ENCODE measurements at places on chromosomes 2 and 18.

DNA sequence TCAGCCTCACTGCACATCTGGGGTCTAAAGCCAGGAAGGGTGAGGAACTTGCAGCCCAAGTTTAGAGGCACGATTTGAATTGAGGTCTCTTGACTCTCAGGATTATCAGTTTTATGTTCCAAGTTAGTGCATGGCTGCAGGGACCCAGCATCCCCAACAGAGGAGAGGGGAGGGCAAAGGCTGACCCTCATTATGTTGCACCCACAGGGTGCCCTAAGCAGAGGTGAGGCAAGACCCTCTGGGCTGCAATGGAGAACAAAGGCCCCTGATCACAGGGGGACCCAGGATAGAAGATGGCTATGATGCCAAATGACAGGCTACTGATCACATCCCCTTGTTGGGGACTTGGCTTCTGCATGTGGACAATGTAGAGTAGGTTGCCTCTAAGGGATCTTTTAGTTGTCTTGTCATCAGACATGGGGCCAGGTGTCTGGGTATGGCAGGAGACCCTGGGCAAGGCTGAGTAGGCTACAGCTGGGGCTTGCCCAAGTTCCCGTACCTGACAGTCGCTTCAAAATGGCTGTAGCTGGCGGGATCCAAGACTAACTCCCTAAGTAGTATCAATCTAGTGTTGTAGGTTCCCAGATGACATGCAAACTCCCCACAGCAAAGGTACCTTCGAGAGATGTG is 4.5 kb upstream of the GDF7 start:
- no peak for DNase-seq

GRCh38 chr2:113899166-113899565 is 9.3 kb downstream of the ACTR3 start:
- DNase-seq = no peak

GRCh38 chr2:59342166-59342565 is 1101.0 kb upstream of the FANCL start:
- DNase-seq = no peak

DNA sequence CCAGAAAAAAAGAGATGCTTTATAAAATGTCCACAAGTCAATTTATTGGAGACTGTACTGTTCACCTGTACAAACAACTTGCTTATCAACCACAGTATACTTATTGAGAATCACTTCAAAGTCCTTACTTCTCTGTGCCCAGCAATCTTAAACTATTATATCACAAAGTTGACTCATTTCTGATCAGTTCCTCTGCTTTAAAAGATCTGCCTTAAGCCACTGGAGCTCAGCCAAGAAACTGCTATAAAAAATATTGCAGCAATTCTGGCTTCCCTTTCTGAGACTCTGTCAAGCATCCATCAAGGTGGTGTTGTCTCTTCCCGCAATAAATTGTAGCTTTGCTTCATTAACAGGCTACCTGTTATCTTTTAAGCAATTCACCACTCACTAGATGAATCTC is 375.2 kb upstream of the SPHKAP start:
- DNase-seq = no peak

- no peak for DNase-seq
Measured at GRCh38 chr18:23498117-23498516, 5.2 kb upstream of the RMC1 start.

DNA sequence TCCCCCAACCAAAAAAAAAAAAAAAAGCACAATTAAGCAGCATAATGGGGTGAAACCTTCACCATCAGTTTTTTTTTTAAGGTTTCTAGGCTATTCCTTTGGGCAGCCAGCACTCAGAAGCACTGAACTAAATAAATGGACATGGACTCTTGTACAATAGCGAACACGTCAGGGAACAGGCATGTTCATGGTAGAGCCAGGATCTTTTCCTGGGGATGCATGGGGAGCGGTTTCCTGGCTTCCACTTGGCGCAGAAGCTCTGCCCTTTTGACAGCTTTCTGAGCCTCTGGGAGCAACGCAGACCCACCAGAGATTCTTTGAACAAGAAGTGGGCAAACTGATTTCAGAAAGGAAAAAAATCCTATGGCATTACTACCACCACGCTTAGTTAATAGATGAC is 35.0 kb downstream of the ALPK2 start:
- no peak for DNase-seq

- DNase-seq = no peak
Measured at GRCh38 chr2:74688881-74689280, 34.8 kb downstream of the SEMA4F start.

GRCh38 chr18:2792395-2792794 is 54.4 kb upstream of the EMILIN2 start:
- no peak for DNase-seq

- DNase-seq = peak; percentile 77
Measured at GRCh38 chr18:48838921-48839818, 111.6 kb downstream of the SMAD7 start.
